ENCODE measurements at places on chromosomes 7 and 10. TPM values are rescaled to one million over a fixed set of nuclear protein-coding genes. Genes with fewer than 3 reads are reported as not detected.

The GIMAP1 gene
- 23.0 TPM for total RNA-seq

The TUBB8 gene
- total RNA-seq = not detected

The ZCCHC24 gene
- total RNA-seq = 1.1 TPM

The PRKCQ gene
- total RNA-seq = 70.0 TPM

The STAMBPL1 gene
- 20.7 TPM for total RNA-seq

The CPXM2 gene
- 0.18 TPM for total RNA-seq

The NUTM2E gene
- total RNA-seq = not detected

The MBL2 gene
- total RNA-seq = not detected

The WNT8B gene
- not detected for total RNA-seq

The FRMD4A gene
- 1.3 TPM for total RNA-seq

The NPTX2 gene
- total RNA-seq = not detected

The PDSS1 gene
- total RNA-seq = 5.1 TPM

The IDI2 gene
- not detected for total RNA-seq

The IFRD1 gene
- 276 TPM for total RNA-seq

The GIMAP5 gene
- total RNA-seq = 65.3 TPM

The NEBL gene
- total RNA-seq = not detected

The PRPS1L1 gene
- not detected for total RNA-seq

The GIMAP2 gene
- total RNA-seq = 53.7 TPM

The TEX47 gene
- not detected for total RNA-seq
